ENCODE measurements at places on chromosomes 1 and 21. TPM values are rescaled to one million over a fixed set of nuclear protein-coding genes. Genes with fewer than 3 reads are reported as not detected.

NLRP3 gene
- total RNA-seq: 0.44 TPM

NBPF10 gene
- 7.3 TPM for total RNA-seq

TDRD5 gene
- not detected for total RNA-seq

FMO3 gene
- total RNA-seq: not detected

RGS13 gene
- total RNA-seq: 0.60 TPM

WNT4 gene
- 7.9 TPM for total RNA-seq

LCE1D gene
- total RNA-seq: not detected

NOL9 gene
- 43.6 TPM for total RNA-seq

FCAMR gene
- not detected for total RNA-seq

DNM3 gene
- 1.9 TPM for total RNA-seq

PTGFR gene
- not detected for total RNA-seq

CRNN gene
- total RNA-seq: not detected

KRTAP12-2 gene
- not detected for total RNA-seq

DNA sequence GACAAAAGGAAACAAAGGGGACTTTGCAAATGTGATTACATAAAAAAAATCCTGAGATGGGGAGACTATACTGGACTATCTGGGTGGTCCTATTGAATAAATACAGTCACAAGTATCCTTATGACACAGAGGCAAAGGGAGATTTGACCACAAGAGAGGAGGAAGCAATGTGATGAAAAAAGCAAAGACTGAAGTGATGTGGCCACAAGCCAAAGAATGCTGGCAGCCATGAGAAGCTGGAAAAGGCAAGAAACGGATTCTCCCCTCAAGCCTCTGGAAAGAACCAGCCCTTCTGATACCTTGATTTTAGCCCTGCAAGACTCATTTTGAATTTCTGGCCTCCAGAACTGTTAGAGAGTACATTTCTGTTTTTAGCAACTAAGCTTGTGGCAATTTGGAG is 36.4 kb downstream of the OLFML2B start:
- peaks cover 27% of the 10 kb centered on the region for H3K27me3 ChIP-seq
- no peak overlapping the region for H3K4me3 ChIP-seq

DNA sequence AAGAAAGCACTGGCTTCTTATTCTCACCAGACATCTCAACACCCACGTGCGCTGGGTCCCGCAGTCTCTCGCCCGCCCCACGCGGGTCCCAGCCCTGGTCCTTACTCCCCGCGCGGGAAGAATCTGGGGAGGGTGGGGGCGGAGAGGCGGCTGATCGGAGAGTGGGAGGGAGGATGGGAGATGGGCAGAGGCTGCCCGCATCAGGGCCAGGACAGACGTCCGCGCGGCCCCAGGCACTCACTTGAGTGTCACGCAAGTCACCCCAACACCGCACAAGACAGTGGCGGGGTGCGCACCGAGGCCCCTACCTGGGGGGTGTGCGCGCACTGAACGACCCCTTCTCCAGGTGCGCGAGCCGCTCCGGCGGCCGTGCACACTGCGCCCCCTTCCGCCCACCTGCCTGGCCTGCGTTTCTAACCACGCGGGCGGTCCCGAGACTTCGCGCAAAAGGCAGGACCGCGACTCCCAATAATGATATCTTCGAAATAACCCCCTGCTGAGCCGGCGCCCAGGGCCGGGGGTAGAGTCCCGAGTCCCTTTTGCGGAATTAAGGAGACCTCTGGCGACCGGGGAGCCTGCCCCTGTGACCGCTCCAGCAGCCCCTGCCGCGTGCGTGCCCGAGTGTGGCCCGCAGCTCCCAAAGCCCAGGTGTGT is 6.0 kb upstream of the SIM2 start:
- H3K27me3 ChIP-seq: peaks cover 69% of the 10 kb centered on the region
- H3K4me3 ChIP-seq: no peak overlapping the region
- H3K4me1 ChIP-seq: peaks cover 3% of the 10 kb centered on the region

GRCh38 chr1:202037706-202038296 is 27.4 kb downstream of the ELF3 start:
- no peaks in the 10 kb centered on the region for H3K36me3 ChIP-seq
- H3K4me1 ChIP-seq: no peaks in the 10 kb centered on the region
- H3K27me3 ChIP-seq: peaks cover 4% of the 10 kb centered on the region
- no peak for DNase-seq
- H3K4me3 ChIP-seq: no peak overlapping the region

DNA sequence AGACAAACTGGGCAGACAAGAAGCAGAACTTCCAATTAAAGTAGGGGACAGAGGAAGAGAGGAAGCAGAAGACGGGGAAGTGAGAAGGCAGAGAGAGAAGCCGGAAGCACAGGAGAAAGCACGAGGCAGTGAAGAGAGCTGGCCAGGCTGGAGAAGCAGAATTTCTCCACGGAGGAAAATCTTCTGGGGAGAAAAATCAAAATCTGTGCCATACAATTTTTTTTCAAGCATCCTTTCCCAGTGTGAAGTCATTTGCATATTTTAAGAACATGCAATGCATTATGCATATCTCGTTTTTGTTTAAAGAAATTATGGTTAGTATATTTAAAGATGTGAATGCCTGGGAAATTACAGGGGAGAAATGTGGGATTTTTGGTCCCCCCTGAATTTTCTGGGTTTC is 7.3 kb upstream of the CAMK2N1 start:
- peaks cover 12% of the 10 kb centered on the region for H3K36me3 ChIP-seq
- no peak overlapping the region for H3K27ac ChIP-seq
- H3K4me1 ChIP-seq: peaks cover 4% of the 10 kb centered on the region
- no peak for DNase-seq
- H3K4me3 ChIP-seq: no peak overlapping the region

DNA sequence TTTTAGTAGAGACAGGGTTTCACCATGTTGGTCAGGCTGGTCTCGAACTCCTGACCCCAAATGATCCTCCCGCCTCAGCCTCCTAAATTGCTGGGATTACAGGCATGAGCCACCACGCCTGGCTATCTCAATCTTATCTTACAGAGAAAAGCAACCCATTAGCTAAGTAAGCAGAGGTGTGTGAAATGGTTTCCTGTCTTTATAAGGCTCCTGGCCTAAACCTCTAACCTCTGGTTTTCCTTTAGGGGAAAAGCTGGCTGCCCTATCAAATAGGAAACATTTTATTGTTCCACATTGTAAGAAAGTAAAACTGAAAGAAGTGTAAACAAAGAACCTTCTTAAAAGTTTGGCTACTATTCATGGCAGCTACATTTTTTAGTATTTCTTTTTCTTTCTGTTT is 78.3 kb upstream of the MORC3 start:
- no peak overlapping the region for H3K4me3 ChIP-seq
- DNase-seq: no peak
- no peak overlapping the region for H3K27ac ChIP-seq

DNA sequence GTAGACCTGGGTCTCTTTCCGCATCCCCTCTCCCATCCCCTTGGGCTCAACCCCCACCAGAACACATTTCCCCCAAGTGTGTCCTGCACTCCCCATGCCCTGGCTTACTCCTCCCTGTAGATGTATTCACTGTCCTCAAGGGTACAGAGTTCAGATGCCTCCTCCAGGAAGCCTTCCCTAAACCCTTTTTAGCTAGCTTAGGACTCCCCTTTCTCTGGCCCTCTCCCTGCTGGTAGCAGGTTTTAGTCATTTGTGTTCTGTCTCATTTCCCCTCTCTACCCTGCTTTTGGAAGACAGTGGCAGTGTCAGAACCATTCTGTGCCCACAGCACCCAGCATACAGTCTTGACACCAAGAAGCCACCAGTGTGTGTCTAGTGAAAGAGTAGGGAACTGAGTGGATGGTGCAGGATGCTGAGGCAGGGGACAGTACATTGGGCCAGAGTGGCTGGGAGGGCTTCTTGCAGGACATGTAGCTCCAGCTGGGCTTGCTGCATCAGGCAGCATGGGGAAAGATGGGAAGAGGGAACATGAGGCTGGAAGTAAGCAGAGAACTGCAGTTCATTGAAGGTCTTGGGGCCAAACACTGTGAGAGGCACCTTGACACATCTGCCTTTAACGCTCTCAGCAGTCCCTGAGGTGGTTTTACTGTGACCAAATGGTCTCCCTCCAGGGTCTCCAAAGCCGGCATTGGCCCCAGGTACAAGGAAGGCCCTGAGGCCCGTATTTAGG is 2.5 kb downstream of the FOXO6 start:
- peaks cover 38% of the 10 kb centered on the region for H3K27me3 ChIP-seq
- H3K27ac ChIP-seq: no peak overlapping the region
- peak overlapping the region; percentile 7 for H3K4me3 ChIP-seq
- DNase-seq: no peak
- no peaks in the 10 kb centered on the region for H3K36me3 ChIP-seq
- H3K4me1 ChIP-seq: peaks cover 31% of the 10 kb centered on the region

- peak overlapping the region; percentile 96 for H3K4me3 ChIP-seq
- peaks cover 24% of the 10 kb centered on the region for H3K36me3 ChIP-seq
- DNase-seq: no peak
Observed at GRCh38 chr1:230977761-230978490, 735 bp downstream of the TTC13 start.

GRCh38 chr1:247334378-247335133 is 2.9 kb upstream of the ZNF496 start:
- no peaks in the 10 kb centered on the region for H3K27me3 ChIP-seq
- peaks cover 20% of the 10 kb centered on the region for H3K4me1 ChIP-seq
- no peak for DNase-seq

- H3K27me3 ChIP-seq: peaks cover 12% of the 10 kb centered on the region
- no peak for DNase-seq
Observed at GRCh38 chr1:113353580-113353979, 36.7 kb upstream of the MAGI3 start.

DNA sequence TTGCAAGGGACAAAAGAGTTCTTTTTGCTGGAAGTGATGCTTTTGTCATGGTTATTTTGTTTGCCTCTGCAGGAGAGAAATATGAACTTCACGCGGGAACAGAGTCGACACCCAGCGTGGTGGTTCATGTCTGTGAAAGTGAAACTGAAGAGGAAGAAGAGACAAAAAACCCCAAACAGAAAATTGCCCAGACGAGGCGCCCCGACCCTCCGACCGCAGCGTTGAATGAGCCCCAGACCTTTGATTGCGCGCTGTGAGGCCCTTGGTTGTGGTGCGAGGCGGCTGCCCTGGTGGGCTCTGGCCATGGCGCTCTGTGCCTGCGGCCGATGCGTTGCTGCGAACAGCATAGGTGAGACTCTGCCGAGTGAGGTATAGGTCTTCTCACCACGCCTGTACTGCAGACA is 20.9 kb upstream of the NCMAP start:
- DNase-seq: peak; percentile 61
- H3K4me3 ChIP-seq: peak overlapping the region; percentile 85
- peak overlapping the region; percentile 99 for H3K27ac ChIP-seq
- no peaks in the 10 kb centered on the region for H3K27me3 ChIP-seq
- peaks cover 60% of the 10 kb centered on the region for H3K4me1 ChIP-seq

DNA sequence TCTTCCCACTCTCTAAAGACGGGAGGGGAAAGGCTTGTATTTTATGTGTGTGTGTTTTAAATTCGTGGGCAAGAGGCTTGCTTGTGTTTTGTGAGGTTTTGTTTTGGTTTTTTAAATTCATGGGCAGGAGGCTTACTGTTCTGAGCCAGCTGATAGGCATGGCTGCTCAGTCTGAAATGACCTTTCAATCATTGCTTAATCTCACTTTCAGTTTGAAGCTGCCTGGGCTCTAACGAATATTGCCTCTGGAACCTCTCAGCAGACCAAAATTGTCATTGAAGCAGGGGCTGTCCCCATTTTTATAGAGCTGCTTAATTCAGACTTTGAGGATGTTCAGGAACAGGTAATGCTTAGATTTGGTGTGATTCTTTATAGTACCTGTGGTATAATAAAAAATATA is 20.3 kb upstream of the TXLNA start:
- no peak overlapping the region for H3K4me3 ChIP-seq
- no peak overlapping the region for H3K27ac ChIP-seq

DNA sequence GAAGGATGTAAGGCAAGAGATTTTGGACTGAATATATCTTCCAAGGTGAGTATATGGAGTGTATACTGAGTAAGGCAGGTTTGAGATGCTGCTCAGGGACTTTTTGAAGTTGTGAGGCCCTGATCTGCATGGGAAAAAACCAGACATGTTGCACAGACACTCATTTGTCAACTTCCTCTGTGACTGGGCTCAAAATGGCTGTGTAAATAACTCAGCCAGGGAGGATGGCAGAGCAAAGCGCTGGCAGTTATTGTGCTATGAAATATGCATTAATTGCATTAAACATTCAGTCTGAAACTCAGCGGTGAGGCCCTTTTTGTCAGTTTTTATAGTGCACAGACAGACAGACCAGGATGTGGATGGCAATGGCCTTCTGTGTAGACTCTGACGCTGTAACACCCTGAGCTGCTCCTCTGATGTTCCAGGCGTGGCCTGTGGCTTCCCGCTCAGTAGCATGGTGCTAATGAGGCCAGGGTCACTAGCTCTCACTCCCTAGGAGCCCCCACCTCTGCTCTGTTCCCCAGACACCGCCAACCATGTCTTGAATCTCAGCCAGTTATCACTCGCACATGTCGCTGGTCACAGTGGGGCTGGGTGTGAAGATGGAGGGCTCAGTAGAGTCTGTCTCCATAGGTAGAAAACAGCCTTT is 307.0 kb upstream of the PROX1 start:
- no peaks in the 10 kb centered on the region for H3K4me1 ChIP-seq
- no peak for DNase-seq
- no peaks in the 10 kb centered on the region for H3K27me3 ChIP-seq
- no peak overlapping the region for H3K27ac ChIP-seq

GRCh38 chr1:177311111-177311510 is 140.4 kb downstream of the BRINP2 start:
- no peak for DNase-seq
- no peaks in the 10 kb centered on the region for H3K36me3 ChIP-seq
- no peak overlapping the region for H3K27ac ChIP-seq
- H3K4me3 ChIP-seq: no peak overlapping the region
- H3K27me3 ChIP-seq: peaks cover 7% of the 10 kb centered on the region

- no peak for DNase-seq
- H3K27ac ChIP-seq: no peak overlapping the region
- peaks cover 14% of the 10 kb centered on the region for H3K4me1 ChIP-seq
- peaks cover 34% of the 10 kb centered on the region for H3K36me3 ChIP-seq
- no peak overlapping the region for H3K4me3 ChIP-seq
- H3K27me3 ChIP-seq: no peaks in the 10 kb centered on the region
Observed at GRCh38 chr1:29213055-29213454, 17.7 kb downstream of the MECR start.

DNA sequence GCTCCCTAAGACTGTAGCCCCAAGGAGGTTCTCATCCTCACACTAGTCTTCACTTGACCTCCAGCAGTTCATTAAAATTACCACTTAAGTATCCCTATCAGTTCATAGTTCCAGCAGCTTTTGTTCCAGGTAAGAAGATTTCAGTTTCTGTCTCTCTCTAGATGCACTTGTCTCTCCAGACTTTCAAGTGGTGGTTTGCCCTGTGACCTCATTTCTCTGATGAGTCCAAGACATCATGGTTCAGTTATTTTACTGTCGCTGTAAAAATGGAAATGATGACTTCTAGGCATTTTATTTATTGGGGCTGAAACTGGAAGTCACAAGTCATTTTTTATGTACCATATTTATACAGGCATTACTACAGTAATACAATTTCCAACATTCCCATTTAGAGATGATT is 17.9 kb upstream of the RGS18 start:
- DNase-seq: no peak
- no peaks in the 10 kb centered on the region for H3K4me1 ChIP-seq
- H3K27me3 ChIP-seq: no peaks in the 10 kb centered on the region
- H3K27ac ChIP-seq: no peak overlapping the region
- no peak overlapping the region for H3K4me3 ChIP-seq

- no peak for DNase-seq
- no peak overlapping the region for H3K27ac ChIP-seq
- H3K4me3 ChIP-seq: no peak overlapping the region
- no peaks in the 10 kb centered on the region for H3K27me3 ChIP-seq
- no peaks in the 10 kb centered on the region for H3K36me3 ChIP-seq
Observed at GRCh38 chr1:206087091-206087490, 30.1 kb downstream of the AVPR1B start.
